ENCODE measurements at places on chromosomes 16 and 17.

DNA sequence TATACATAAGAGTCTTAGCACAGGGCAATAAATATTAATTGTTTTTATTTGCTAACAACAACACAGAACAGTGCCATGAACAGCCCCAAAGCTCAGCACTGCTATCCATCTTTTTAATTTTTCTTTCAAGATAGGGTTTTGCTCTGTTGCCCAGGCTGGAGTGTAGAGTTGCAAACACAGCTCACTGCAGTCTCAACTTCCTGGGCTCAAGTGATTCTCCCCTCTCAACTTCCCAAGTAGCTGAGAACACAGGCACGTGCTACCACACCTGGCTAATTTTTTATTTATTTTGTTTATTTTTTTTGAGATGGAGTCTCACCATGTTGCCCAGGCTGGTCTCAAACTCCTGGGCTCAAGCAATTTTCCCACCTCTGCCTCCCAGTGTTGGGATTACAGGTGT, 47.6 kb upstream of the AKAP1 start:
- DNase-seq = no peak

GRCh38 chr16:1108299-1109252, 12.5 kb upstream of the C1QTNF8 start:
- DNase-seq = no peak

- no peak for DNase-seq
Observed at GRCh38 chr16:57066625-57067024, 25.8 kb upstream of the CPNE2 start.

DNA sequence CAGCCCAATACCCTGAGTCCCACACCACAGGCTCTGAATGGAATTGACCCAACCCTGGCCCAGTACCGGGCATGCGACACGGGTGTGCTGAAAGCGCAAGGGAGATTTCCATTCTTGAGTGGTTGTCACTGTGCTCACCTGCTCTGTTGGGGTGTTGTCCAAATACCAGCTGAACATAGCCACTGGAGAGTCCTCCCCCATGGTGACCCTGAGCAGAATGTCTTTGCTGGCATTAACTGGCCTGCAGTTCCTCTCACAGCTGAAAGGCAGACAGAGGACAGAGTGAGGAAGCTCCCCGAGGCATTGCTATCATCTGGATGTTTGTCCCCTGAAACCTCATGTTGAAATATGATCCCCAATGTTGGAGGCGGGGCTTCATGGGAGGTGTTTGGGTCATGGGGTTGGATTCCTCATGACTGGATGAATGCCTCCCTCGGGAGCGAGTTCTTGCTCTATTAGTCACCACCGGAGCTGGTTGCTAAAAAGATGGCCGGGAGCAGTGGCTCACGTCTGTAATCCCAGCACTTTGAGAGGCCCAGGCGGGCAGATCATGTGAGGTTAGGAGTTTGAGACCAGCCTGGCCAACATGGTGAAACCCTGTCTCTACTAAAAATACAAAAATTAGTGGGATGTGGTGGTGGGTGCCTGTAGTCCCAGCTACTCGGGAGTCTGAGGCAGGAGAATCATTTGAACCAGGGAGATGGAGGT, 57.3 kb upstream of the BCO1 start:
- no peak for DNase-seq

Measured in GM13977 (cell line).